ENCODE measurements at places on chromosomes 3 and 15.

- DNase-seq = no peak
Observed at GRCh38 chr3:39396690-39397089, 9.8 kb upstream of the RPSA start.

- DNase-seq = no peak
Observed at GRCh38 chr3:10941972-10942371, 50.6 kb upstream of the SLC6A1 start.

DNA sequence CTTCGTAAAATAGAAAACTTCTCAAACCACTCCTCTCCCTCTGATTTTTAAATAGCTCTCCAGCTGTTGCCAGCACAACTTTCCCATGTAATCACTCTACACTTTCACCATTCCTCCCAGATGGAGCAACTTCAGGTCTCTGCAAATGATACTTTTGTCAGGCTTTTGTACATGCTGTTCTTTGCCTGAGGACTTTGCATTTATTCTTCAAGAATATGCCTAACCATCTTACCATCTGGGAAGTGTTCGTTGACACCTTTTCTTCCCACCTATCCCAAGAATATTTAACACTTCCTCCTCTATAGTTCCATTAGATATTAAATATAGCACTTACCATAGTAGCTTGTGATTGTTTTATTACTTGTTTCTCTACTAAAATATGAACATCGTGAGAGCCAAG is 703.7 kb downstream of the CADM2 start:
- no peak for DNase-seq

DNA sequence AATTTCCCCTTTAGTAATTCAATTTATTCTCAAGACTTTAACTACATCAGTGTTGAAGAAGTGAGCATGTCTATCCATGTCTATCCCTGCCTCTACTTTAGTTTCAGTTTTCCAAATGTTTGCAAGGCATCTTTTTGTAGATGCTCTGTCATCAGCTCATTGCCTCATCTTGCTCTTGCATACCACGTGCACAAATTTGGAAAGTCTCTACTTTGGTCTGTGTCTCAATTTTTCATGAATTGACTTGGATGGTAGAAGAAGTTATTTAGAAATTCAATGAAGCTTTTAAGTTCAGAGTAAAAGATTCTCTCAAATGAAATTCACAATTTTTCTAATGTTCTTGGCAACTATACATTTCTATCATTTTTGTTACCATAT is 55.3 kb downstream of the CLDN1 start:
- DNase-seq = no peak

GRCh38 chr3:143089965-143090364 is 29.6 kb upstream of the CHST2 start:
- DNase-seq = no peak

GRCh38 chr15:62977952-62978811 is 64.4 kb upstream of the TPM1 start:
- no peak for DNase-seq

GRCh38 chr15:48010316-48010715 is 110.5 kb upstream of the SLC24A5 start:
- DNase-seq = no peak

DNA sequence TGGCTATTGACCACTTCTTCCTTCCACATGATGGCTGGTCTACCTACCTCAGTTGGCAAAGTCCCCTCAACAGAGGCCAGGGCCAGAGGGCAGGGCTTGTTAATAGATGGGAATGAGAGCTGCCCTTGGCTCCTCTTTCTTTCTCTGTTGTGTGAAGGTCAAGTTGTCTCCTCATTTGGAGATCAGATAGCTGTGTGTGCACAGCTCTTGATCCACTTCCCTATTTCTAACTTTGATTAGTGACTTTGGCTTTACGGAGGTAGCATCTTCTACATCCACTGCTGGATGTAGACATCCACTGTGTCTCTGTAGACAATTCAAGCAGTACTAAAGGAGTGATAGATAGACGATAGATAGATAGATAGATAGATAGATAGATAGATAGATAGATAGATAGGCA is 270.8 kb upstream of the LRRFIP2 start:
- DNase-seq = no peak

DNA sequence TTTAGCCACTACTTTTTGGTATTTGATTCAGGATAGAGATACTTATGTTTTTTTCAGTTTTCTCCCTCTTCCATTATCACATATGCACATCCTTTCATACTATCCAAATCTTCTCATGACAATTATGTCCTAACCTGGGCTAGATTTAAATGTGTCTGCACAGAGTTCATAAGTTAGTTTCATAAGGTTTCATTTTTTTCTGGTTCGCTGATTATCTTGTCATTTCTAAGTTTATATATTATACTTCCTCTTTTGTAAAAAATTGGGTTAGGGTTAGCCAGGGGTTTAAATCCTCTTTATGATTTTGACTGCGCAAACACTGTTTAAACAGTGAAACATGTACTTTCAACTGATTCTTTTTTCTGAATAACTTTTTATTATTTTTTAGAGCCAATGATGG is 148.6 kb downstream of the SST start:
- no peak for DNase-seq

DNA sequence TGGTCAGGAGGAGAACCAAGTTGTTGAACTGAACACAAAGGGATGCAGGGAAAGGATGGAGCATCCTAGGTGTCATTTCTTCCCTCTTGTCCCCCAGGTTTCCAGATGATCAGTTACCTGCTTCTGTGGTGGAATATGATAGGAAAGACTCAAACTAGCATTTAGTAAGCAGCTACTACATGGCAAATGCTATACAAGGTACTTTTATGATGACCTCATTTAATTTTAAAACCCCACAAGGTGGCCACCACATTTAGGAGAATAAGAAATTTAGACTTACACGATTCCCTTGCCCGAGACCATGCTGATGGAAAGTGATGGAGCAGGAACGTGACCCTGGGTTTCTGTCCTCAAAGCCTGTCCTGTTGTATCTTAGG is 40.9 kb downstream of the CCR4 start:
- no peak for DNase-seq

GRCh38 chr15:57251308-57251707 is 125.0 kb upstream of the CGNL1 start:
- DNase-seq = no peak

GRCh38 chr3:9810846-9811245 is 784 bp downstream of the TTLL3 start:
- DNase-seq = no peak

- DNase-seq = no peak
Observed at GRCh38 chr3:82055792-82056191, 294.3 kb upstream of the GBE1 start.

DNA sequence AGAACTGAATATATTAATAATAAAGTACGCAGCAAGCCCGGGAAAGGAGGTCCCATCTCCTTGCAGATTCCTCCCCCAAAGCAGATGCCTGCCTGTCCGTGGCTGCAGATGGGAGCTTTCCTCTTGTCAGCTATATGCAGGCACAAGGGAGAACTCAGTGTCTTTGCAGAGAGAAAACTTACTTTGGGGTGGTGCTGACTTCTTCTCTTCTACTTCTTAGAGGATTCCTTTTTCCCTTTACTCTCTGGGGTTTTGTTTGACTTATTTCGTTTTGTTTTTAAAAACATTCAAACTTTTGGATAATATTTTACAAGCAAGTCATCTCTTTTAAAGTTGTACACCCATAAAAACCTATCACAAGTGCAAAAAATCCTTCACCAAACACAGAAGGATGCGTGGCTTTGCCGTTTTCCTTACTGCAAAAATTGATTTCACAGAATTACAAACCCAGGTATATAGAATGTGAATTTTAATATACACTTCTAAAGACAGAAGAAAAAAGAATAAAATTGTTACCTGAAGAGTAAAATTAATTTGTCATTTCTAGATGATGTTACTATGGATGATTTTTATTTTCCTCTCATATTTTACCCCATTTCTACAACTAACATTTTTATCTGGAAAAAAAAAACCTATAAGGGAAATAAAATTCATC is 65.3 kb upstream of the IGF1R start:
- no peak for DNase-seq

- DNase-seq = no peak
Observed at GRCh38 chr15:40278026-40278425, 4.8 kb downstream of the ANKRD63 start.

DNA sequence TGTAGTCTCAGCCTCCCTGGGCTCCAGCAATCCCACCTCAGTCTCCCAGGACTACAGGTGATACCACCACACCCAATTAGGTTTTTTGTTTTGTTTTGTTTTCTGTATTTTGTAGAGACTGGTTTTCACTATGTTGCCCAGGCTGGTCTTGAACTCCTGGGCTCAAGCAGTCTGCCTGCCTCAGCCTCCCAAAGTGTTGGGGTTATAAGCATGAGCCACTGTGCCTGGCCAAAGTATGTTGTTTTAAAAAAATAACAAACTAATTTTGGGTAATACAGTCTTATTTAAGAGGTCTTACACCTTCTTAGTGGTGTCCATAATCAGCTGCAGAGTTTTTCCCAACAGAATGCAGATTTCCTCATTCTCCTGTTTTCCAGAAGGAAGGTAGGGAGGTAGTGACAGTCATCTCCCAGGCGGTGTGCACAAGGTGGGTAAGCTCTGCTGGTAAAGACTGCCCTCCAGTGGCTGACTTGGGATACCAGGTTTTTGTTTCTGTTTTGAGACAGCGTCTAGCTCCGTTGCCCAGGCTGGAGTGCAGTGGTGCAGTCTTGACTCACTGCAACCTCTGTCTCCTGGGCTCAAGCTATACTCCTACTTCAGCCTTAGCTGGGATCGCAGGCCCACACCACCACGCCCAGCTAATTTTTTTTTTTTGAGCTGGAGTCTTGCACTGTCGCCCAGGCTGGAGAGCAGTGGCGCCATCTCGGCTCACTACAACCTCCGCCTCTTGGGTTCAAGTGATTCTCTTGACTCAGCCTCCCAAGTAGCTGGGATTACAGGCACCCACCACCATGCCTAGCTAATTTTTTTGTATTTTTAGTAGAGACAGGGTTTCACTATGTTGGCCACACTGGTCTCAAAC is 58.4 kb downstream of the MAP6D1 start:
- peak; percentile 41 for DNase-seq

DNA sequence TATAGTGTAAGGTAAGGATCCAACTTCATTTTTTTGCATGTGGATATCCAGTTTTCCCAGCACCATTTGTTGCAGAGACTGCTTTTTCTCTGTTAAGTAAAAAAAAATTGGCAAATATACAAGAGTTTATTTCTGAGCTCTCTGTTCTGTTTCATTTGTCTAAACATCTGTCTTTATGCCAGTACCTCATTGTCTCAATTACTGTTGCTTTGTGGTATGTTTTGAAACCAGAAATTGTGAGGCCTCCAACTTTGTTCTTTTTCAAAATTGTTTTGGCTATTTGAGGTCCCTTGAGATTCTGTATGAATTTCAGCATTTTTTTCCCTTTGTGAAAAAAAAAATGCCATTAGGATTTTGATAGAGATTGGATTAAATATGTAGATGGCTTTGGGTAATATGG is 150.5 kb downstream of the MINAR1 start:
- DNase-seq = no peak

- no peak for DNase-seq
Observed at GRCh38 chr15:75171408-75171807, 30.3 kb upstream of the C15orf39 start.

DNA sequence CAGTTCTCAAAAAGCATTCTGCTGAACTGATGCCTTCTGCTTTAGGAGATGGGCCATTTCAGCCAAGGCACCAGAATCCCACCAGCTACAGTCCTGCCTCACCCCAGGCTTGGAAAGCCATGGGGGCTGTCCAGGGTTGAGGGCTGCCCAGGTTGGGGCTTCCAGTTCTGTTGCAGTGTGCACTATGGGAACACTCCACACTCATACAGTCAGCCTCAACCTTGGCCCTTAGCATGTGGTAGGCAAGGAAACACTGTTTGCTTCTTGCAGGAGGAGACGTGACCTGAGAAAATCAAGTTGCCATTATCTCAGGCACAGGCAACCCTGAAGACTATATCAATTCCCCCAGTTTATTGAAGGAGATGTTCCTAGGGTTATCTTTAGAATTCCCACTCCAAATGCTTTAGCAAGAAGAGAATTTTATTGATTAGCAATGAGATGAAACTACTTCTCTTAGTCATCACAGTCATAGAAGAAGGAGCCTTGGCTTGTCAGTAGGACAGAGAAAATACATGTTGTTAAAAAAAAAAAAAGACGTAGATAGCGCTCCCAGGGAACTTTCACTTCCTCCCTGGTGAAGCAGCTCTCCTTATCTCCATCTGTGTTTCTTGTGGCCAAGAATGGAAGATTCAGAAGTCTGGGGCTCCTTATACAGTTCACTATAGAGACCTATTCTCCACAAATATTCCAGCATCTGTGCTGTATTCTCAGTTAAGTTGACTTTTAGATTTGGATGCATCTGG is 38.3 kb upstream of the IL12A start:
- DNase-seq = no peak

- DNase-seq = no peak
Observed at GRCh38 chr15:42163947-42164550, 7.6 kb upstream of the PLA2G4F start.

GRCh38 chr3:112132975-112133448 is at the start of gene GCSAM:
Gene GCSAM (minus strand): TSS chr3:112133248. CDS start chr3:112133120, 128 bp downstream.
- peak; percentile 1 for DNase-seq

DNA sequence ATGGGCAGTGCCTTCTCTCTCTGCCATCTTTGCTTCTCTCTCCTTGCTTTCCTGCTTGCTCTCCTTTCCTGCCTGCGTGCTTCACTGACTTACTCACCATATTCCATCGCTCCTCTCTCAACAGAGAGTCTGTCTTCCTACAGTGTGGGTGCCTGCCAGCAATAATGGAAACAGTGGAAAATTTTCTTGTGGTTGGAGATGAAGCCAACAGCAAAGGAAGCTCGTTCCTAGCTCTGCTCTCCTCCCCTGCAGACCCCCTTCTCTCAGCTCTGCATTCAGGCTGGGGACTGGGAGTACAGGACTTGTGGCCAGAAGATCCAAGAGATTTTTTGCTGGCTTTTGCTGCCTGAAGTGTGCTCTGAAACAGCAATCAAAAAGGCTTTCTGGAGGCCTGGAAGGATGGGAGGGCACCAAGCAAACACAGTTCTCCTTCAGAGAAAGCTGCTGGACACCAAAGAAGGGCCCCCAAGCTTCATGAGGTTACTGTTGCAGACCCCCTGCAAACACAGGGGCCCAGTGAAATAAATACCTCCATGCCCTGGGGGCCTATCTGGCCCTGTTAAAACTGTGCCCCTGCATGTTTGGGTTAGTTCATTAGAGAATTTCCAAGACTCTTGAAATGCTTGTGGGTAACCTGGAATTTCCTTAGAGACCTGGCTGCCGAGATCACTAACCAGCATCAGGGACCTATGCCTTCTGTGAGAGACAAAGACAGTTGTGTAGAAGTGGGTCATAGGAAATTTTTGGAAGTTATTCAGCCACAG is 149.9 kb upstream of the RASGRP1 start:
- DNase-seq = no peak

DNA sequence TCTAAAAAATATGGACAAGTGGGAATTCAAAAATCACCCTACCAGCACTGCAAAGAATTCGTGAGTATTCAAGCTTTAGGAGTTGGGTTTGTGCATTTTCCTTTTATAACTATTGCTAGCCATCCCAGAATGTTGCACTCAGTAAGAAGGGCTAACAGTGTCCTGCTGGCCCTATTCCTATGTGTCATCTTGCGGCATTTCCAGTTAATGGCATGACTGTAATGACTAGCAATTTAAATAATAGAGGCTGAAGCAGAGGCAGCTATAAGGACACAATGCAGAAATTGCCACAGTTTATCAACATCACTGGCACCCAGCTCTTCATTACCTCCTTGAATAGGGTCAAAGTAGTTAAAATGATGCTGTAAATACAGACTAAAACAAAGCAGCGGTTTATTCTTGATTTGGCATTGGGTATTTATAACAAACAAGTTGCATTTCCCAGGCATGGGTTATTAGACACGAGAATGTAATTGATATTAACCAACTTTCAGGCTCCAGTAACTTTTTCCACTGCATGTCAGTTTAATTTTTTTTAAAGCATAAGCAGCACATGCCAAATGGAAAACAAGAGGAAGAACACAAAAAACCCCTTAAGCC is 177.6 kb downstream of the FHIT start:
- no peak for DNase-seq

- no peak for DNase-seq
Observed at GRCh38 chr15:92149465-92149864, 244.2 kb upstream of the ST8SIA2 start.

All from activated CD4-positive, CD25-positive, alpha-beta regulatory T cell (primary cell).